Panc1 (cell line): ENCODE measurements at places on chromosomes 3 and 15. TPM values are rescaled to one million over a fixed set of nuclear protein-coding genes. Genes with fewer than 3 reads are reported as not detected.

The C2CD4A gene
- total RNA-seq, result 0.15 TPM

GRCh38 chr3:139674571-139675260 lies 3.1 kb downstream of the NMNAT3 start:
- H3K4me1 ChIP-seq, result no peaks in the 10 kb centered on the region
- H3K4me3 ChIP-seq, result no peak overlapping the region
- H3K36me3 ChIP-seq, result no peaks in the 10 kb centered on the region
- no peak for DNase-seq
- H3K27me3 ChIP-seq, result no peaks in the 10 kb centered on the region

The ZPLD1 gene
- not detected for total RNA-seq

GRCh38 chr3:13549623-13550422 lies 898 bp downstream of the FBLN2 start:
- no peaks in the 10 kb centered on the region for H3K4me1 ChIP-seq
- H3K4me3 ChIP-seq, result no peak overlapping the region
- no peak for DNase-seq
- no peaks in the 10 kb centered on the region for H3K27me3 ChIP-seq
- no peaks in the 10 kb centered on the region for H3K36me3 ChIP-seq

DNA sequence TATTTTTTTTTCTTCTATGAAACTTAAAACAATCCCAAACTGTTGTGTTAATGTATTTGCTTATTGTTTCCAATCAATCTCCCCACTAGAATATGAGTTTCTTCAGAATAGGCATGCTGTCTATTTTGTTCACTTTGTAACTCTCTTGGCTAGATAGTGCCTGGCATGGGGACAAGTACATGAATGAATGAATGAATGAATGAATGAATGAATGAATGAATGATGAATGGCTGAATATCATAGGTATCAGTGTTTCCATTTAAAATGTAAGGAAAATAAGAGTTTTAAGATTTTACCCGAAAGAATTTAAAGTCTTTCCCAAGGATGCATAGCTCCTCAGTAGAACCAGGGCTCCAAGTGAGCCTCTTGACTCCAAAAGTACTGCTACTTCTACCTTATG lies 294.9 kb upstream of the GADL1 start:
- no peaks in the 10 kb centered on the region; the same call in 1 of the 2 replicates for H3K27me3 ChIP-seq
- H3K27ac ChIP-seq, result no peak overlapping the region
- H3K4me1 ChIP-seq, result no peaks in the 10 kb centered on the region
- no peak for DNase-seq

GRCh38 chr15:75237316-75237982 lies 20.7 kb upstream of the GOLGA6C start:
- H3K4me1 ChIP-seq, result no peaks in the 10 kb centered on the region
- no peak overlapping the region for H3K4me3 ChIP-seq
- no peaks in the 10 kb centered on the region for H3K36me3 ChIP-seq
- no peaks in the 10 kb centered on the region for H3K27me3 ChIP-seq
- no peak overlapping the region for H3K27ac ChIP-seq
- no peak for DNase-seq

The SKOR1 gene
- 0.21 TPM for total RNA-seq

The NFKBIZ gene
- total RNA-seq, result 17.4 TPM

DNA sequence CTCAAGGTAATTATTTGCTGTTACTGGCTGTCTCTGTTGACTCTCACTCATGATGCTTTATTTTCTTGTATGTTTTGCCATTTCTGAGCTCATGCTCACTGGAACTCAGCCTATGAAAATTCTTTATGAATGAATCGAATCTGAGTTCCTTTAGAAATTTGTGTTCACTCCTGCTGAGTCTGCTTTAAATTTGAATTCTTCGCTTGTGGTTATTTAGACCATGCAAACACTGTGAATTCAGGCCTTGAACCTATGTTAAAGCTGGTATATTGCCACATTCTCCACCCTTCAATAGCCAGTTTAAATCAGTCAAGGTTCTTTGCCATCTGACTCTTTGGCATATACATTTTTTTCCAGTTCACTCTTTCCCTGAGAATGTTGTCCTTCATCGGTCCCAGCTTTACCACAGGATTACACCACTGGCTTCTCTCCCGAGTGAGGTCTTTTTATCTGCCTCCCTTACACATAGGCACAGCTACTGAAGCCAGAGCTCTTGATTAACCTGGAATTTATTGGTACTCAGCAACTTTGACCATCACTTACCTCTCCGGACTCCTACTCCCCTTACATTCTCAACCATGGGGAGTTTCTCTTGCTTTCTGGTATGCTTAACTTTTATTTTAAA lies 400.6 kb downstream of the VPS13C start:
- peaks cover 2% of the 10 kb centered on the region; the same call in 1 of the 2 replicates for H3K27me3 ChIP-seq
- H3K4me1 ChIP-seq, result no peaks in the 10 kb centered on the region
- H3K36me3 ChIP-seq, result no peaks in the 10 kb centered on the region
- no peak for DNase-seq

DNA sequence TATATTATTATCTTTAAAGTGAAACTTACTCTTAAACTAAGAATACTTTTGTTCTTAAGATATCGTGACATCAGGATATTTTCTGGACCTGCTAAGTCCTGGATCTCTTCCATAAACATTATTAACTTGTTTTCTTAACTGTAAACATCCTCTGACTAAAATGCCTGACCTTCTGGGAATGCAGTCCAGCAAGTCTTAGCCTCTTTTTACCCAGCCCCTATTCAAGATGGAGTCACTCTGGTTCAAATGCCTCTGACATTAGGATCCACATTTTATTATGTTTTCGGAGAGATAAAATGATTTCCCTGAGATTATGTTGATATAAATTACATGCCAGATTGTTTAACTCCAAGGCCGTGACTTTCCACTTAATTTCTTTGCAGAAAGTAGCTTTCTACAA lies 37.6 kb downstream of the OSTN start:
- H3K36me3 ChIP-seq, result no peaks in the 10 kb centered on the region
- no peaks in the 10 kb centered on the region for H3K27me3 ChIP-seq
- peaks cover 18% of the 10 kb centered on the region for H3K4me1 ChIP-seq
- no peak for DNase-seq

DNA sequence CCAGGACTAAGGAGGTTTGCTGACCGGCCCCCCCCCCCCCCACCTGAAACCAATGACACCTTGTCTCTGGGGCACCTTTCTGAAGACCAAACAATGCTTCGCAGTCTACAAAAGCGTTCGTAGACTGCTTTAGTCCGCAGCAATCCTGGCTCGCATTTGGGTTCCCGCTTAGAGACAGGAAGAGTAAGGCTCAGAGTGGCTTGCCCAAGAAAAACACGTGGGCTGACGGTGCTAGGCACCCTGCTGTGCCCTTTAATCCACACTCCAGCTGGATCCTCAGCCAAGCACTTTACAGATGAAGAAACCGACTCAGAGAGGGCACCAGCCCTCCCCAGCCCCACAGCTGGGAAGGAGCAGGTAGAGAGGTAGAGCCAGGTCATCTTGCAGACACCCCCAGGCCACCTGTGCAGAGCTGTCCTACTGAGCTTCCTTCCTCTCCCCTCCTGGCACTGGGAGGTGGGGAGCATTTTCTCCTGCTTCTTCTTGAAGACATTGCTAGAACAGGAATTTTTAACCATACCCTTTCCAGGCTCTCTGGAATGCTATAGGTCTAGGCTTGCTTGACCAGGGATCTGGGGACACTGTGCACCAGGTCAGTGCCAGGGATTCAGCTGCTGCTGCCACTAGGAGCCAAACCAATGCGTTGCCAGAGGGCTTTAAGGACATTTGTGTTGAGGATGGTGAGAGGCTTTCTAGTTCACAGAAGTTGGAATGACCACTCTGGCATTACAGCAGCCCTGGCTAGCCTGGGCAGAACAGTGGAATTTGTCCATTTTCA lies 1.0 kb upstream of the KLF15 start:
- no peak overlapping the region for H3K27ac ChIP-seq
- no peak overlapping the region; the same call in 1 of the 2 replicates for H3K4me3 ChIP-seq
- H3K27me3 ChIP-seq, result peaks cover 26% of the 10 kb centered on the region
- H3K4me1 ChIP-seq, result peaks cover 13% of the 10 kb centered on the region
